ENCODE measurements at places on chromosomes 2 and 18.
A peak's percentile ranks its signal among the peaks of the same experiment; 100 is the strongest.

DNA sequence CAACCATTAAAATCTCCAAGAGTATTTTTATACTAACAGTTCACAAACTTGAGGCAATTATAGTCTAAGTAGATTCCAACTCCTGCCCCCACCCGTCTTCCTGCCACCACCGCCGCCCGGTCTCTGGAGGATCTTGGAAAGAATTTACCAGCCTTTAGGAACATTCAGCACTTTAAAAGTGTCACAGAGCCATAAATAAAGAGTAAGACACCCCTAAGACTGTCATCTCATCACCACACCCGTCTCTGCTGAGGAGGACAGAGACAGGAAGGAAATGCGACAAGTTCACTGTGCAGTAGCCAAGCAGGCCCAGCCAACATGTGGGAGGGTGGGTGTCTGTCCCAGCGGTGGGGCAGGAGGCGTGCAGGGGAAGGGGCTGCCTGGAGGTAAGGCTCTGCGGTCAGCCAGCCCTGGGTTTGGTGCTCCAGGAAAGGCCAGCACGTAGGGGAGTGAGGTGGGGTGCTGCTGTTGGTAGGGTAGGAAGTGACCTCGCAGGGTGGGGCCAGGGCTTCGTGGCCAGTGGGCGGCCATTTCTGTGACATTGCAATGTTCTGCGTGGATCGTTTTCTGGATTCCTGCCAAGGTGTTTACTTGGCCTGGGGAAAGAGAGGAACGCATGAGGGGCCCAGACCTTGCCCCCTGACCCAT, 111.6 kb downstream of the FAM210A start:
- DNase-seq, result peak; percentile 68

DNA sequence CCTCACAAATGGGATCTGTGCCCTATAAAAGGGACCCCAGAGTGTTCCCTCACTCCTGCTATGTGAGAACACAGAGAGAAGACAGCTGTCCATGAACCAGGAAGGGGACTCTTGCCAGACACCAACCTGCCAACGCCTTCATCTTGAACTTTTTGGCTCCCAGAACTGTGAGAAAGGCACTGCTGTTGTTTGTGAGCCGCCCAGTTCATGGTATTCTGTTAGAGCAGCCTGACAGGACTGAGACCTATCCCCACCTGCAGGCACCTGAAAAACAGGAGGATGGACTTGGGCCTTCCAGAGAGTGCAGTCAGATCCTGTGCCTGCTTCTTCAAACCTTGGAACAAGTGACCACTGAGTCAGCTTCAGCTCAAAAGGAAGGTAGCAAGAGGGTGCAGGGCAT, 51.4 kb downstream of the CRACDL start:
- no peak for DNase-seq

DNA sequence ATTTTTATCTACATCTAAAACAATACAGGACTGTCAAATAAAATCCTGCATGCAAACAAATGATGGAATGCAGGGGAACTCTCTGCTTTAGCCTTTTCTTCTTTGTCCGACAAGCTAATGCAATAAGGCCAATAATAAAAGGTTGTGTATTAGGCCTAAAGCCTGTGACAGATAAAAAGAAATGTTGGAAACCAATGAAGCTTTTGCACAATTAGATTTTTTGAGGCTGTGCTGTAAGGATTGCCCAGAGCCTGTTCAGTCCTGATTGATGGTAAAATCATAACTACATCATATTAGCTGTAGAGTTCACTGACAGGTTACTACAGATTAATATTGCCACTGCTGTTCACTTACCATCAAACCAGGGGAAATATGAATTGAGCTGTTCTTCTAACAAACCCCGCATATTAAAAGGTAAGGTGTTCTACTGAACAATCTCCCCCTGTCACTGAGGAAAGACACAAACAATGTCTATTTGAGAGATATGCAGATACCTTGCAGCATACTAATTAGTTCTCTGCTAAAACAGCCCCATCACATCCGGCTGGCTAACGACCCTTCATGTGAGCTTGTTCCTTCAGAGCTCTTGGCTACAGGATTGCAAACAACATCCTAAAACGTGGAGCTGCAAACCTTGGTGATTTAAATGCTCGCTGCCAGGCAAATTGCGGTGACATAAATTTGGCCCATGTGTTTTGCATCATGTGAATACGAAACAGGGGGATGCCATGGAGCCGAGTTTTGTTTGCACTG, 305.4 kb downstream of the MTX2 start:
- DNase-seq, result no peak

GRCh38 chr2:24853046-24853445, 59.8 kb downstream of the CENPO start:
- no peak for DNase-seq

DNA sequence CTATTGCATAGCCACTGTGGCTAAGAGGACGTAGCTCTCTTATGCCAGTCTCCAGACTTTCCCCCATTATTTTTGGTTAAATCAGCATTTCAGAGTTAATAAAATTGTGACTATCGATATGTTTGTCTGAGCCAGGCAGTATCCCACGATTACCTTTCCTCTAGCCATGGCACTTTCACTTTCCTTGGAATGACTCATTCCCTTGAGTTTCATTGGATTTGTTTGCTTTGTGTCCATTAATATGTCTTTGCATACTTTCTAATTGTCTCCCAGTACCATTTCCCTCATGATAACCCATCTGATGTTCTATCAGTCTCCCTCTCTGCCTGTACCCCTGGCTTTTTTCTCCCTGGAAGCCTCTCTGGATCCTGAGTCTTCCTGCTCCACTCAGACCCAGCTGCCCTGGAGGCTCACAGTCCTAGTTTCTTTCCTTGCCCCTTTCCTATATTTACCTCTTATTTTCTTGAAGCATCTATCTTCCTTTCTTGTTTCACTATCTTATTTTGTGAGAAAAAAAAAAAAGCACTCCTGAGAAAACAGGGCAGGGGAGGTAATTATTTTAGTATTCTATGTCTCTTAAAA, 126.1 kb downstream of the MTX2 start:
- DNase-seq, result no peak

DNA sequence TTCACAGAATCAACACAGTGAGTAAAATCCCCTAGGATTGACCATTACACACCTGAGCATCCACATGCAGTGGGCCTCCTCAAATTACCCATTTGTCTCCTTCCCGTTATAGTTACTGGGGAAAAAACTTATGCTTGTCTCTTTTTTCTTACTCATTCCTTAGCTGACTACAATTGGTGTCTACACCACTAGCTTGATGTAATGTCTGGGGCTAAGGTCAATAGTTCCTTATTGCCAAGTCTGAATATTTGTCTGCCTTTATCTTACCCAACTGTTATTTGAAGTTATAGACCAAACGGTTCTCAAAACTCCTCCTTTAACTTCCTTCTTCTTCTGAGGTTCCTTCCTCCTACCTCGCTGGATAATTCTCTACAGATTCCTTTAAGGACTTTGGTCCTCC, 41.9 kb upstream of the TMEM17 start:
- DNase-seq, result no peak

GRCh38 chr2:119531292-119531691, 7.0 kb upstream of the SCTR start:
- DNase-seq, result no peak

- DNase-seq, result peak; percentile 3
Measured at GRCh38 chr18:67359873-67360838, 156.4 kb downstream of the DSEL start.

GRCh38 chr2:26692279-26692896, at the start of gene KCNK3:
Gene KCNK3, plus strand, starts transcription at chr2:26692722. Its CDS starts 154 bp downstream, at chr2:26692876.
- peak; percentile 22 for DNase-seq

DNA sequence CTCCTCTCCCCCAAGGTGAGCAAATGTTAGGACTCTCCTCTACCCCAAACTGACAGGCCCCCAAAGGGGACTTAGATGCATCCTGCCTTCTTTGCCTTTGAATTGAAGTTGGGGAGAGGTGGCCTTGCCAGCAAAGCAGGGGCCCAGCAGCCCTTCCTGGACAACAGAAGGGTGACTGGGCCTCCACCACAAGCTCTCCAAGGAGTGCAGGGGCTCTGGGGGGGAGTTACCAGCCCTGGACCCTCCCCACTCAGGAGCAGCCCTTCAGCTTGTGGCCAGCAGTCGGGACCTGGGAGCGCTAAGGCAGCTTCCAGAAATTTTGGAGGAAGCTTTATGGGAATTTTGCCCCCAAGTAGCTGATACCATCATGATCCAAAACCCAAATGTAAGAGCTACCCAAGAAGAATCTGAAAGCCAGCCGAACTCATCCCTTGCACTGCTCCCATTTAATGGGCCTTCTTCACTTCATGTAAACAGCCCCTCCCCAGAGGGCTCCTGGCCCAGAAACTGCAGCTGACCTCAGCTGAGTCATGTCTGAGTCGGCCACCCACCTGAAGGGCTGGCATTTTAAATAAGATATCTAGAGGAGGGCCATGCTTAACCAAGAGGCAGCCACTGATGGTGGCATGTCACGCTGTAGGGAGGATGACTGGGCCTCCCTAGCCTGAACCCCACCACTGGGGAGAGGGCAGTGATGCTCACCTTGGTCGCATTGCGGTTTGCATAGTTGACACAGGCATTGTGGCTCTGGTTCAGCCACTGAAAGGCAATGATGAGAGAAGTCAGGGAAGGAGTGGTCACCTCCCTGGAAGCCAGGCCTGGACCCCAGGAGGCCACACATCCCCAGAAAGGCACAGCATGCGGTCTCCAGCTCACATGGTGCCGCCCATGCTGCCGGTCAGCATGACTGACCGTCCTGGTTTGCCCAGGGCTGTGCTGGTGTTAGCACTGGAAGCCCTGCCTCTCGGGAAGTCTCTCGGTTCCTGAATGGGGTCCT, 71.5 kb downstream of the SFXN5 start:
- DNase-seq, result no peak

GRCh38 chr2:116222793-116223192, 1591.7 kb upstream of the DDX18 start:
- DNase-seq, result no peak

GRCh38 chr18:65768120-65768778, 17.4 kb downstream of the CDH7 start:
- DNase-seq, result no peak

DNA sequence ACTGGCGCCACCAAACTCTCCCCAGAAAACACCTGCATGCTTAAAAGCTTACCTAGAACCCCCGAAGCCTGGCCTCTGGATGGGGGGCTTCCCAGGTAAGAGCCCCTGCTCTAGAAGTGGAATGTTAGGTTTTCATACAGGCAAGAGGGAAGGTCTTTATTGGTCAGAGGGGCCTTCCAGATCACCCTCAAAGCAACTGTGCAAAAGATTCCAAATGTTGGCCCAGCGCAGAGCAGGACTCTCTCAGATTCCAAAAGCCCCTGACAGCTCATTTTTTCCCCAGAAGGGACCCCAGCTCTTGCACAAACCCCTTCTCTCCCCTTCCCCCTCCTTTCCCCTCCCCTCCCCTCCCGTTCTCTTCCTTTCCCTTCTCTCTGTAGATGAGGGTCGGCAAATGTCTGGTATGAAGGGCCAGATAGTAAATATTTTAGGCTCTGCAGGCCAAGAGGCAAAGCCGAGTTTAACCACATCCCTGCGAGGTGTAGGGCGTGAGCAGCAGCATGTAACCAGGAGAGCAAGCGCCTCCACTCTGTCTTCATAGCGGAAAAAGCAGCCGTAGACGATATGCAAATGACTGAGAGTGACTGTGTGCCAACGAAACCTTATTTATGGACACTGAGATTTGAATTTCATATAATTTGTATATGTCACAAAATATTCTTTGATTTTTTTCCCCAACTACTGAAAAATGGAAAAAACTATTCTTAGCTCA, 116.9 kb downstream of the SMAD7 start:
- no peak for DNase-seq

GRCh38 chr2:129849559-129850160, 129.8 kb upstream of the RAB6C start:
- DNase-seq, result peak; percentile 55

- no peak for DNase-seq
Measured at GRCh38 chr2:69801745-69802290, 27.6 kb upstream of the GMCL1 start.

GRCh38 chr2:1162768-1163584, 212.3 kb downstream of the SNTG2 start:
- DNase-seq, result no peak

GRCh38 chr18:70425236-70425635, 136.4 kb downstream of the SOCS6 start:
- DNase-seq, result no peak

DNA sequence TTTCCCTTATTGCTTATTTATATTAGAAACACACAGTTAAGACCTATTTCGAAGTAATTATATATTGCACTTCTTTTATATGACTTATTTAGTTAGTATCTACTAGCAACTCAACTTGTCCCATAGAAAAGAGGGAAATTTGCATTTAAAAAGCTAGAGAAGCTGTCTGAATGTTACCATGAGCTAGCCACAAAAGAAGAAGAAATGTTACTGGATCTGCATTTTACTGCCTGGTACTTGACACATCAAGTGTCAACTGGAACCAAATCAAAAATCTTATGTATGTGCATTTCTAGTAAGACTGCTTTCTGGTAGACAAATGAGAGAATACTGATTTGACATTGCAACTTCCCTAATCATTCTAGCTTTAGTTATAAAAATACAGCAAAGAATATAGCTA, 424.6 kb upstream of the VRK2 start:
- no peak for DNase-seq

DNA sequence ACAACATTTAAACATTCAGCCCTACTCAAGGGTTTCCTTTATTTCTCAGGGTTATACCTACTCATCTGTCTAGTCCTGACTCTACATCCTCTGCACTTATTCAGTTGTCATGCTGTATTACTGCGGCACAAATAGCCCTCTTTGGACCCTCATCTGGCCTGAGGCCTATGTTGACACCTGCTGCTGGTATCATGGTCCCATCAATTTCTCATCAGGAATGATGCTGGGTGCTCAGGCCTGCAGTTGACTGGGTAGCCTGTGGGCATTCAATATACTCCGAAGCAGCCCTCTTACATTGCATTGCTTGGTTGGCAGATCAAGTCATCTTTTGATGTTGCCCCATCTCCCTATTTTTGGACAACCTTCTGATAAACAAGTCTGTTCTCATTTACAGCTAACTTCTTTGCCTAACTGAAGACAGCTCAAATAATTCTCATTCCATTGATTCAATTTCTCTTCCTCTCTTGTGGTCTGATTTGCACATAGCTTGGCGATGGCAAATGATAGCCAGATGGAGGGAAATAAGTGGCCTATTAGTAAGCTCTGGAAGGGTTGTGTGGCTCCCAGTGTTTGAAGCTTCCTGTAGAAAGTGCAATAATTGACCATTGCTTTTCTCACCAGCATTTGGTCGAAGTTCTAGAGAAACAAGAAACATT, 19.1 kb upstream of the MC4R start:
- DNase-seq, result no peak

DNA sequence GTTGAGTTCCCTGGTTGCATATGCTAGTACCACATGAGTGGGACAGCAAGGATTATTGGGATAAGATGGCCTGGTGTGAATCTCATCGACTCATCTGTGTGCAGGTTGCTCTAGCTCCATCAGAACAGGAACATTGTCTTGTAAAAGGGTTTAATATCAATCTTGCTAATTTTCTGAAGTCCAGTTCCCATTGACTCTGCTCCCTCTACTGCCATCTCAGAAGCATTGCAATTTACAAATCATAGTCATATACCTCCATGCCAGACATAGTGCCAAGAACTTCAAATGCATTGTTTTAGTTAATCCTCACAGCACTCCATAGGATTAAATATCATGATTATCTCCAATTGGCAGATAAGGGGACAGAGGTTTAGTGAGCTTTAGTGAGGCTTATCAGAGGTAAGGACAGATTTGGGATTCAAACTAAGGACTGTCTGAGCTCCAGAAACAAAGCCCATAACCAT, 4.8 kb upstream of the STAT4 start:
- DNase-seq, result no peak

- no peak for DNase-seq
Measured at GRCh38 chr2:206692971-206693370, 25.2 kb downstream of the DYTN start.
